Memory B cell (primary cell): ENCODE measurements at places on chromosomes 12 and 14.

- no peak for DNase-seq
These were observed 46.8 kb downstream of the PRKCH start for GRCh38 chr14:61368114-61368710.

- DNase-seq = no peak
These were observed 25.8 kb downstream of the ACVR1B start for GRCh38 chr12:51977320-51977753.

- no peak for DNase-seq
These were observed 941 bp upstream of the PPP1CC start for GRCh38 chr12:110743571-110744093.

DNA sequence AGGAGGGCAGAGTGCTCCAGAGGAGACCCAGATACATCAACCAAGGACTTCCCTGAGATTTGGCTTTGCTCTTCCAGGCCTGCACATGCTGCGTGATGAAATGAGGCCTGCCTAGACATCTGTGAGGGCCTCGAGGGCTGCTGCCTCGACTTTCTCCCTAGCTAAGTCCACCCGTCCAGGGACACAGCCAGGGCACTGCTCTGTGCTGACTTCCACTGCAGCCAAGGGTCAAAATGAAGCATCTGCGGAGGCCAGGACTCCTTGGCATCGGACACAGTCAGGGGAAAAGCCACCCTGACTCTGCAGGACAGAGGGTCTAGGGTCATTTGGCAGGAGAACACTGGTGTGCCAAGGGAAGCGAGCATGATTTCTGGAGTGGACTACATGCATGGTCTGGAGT lies 10.7 kb downstream of the SLC25A47 start:
- DNase-seq = no peak

- DNase-seq = no peak
These were observed 584 bp upstream of the DDHD1 start for GRCh38 chr14:53153702-53154112.
